Naive thymus-derived CD8-positive, alpha-beta T cell (primary cell): ENCODE measurements at places on chromosomes 5 and 9. TPM values are rescaled to one million over a fixed set of nuclear protein-coding genes. Genes with fewer than 3 reads are reported as not detected.

Gene RABL6
- 72.3 TPM for total RNA-seq

Gene SLCO6A1
- not detected for total RNA-seq

Gene SPACA9
- 2.2 TPM for total RNA-seq

Gene COQ4
- total RNA-seq = 45.6 TPM

Gene LCN1
- not detected for total RNA-seq

Gene SH3RF2
- not detected for total RNA-seq

Gene TTF1
- 22.8 TPM for total RNA-seq

Gene BTNL8
- total RNA-seq = not detected

GRCh38 chr5:126851501-126852011 is 74.6 kb downstream of the LMNB1 start:
- no peak for DNase-seq

- DNase-seq = no peak
Measured at GRCh38 chr9:119483153-119483552, 113.9 kb upstream of the BRINP1 start.

- no peak for DNase-seq
Measured at GRCh38 chr5:159459132-159459627, 128.9 kb upstream of the IL12B start.

DNA sequence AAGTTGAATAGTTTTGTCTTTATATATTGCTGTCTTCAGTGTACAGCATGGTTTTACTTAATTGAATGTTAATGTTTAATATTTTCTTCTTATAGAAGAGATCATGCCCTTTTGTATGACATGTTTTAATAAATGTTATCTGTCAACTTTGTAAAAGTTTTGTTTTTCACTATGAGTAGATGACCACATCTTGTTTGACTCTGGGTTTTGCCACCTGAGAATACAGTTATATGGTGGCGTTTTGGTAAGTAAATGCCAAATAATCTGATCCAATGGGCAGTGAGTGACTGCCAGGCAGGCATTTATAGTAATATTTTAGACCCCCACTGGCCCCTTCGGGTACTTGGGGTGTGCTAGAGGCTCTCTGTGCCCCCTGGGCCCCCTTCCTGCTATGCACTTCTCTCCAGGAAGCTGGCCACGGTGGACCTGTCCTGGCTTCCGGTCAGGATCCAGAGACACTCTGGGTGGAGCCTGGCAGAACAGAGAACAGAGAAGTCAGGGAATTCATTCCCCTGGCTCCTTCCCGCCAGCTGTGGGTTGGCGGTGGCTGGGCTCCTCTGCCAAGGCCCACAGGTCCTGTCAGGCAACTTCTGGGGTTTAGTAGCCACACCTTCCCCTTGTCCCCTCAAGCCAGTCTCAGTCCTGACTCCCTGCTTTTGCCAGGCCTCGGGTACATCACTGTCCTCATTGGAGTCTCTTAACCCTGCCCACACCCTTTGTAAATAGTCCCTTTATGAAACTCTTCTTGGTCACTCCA is 22.2 kb upstream of the ZBTB34 start:
- DNase-seq = no peak

GRCh38 chr5:56440871-56441740 is 208.0 kb upstream of the ANKRD55 start:
- no peak for DNase-seq

- DNase-seq = no peak
Measured at GRCh38 chr9:108182270-108182669, 673.5 kb downstream of the ACTL7B start.

- no peak for DNase-seq
Measured at GRCh38 chr9:74697535-74697934, 190.2 kb downstream of the TRPM6 start.

- DNase-seq = peak; percentile 44
Measured at GRCh38 chr5:36875051-36875789, 1.3 kb upstream of the NIPBL start.

GRCh38 chr5:177390363-177391300 is 6.4 kb downstream of the SLC34A1 start:
- peak; percentile 89 for DNase-seq

DNA sequence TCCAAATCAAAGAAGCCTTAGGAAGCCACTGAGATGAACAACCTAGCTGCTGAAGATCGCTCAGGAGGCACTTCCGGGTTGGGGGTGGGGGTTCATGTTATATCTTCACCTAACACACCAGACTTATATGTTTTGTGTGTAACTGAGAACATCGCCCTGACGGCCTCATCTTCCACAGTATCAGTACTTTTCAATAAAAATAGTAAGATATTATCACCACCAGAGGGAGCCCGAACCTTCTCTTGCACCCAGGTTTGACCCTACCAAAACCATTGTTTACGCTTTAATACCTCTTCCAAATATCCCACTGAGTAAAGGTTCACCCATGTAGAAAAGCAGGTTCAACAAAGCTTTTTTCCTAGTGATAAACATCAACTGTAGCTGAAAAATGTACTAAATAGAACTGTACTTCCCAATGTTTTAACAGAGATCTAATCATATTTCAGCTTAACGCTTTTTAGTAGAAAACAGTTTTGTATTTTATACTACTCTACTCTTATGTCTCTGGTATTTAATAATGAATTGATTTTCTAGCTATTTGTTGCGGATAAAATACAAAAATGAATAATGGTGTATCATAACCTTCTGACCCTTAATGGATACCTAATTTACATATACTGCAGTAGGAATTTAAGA is 244.0 kb downstream of the EPB41L4A start:
- DNase-seq = no peak

DNA sequence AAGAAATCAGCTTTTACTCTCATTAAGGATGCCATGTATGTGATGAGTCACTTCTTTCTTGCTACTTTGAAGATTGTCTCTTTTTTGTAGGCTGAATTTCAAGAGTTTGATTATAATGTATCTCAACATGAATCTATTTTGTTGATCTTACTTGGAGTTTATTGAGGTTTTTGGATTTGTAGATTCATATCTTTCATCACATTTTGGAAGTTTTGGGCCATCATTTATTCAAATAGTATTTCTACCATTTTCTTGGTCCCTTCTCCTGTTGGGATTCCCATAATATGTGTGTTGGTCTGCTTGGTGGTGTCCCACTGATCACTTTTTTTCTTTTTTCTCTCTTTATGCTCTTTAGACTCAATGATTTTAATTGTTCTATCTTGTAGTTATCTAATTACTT is 116.3 kb downstream of the CNTLN start:
- DNase-seq = no peak

DNA sequence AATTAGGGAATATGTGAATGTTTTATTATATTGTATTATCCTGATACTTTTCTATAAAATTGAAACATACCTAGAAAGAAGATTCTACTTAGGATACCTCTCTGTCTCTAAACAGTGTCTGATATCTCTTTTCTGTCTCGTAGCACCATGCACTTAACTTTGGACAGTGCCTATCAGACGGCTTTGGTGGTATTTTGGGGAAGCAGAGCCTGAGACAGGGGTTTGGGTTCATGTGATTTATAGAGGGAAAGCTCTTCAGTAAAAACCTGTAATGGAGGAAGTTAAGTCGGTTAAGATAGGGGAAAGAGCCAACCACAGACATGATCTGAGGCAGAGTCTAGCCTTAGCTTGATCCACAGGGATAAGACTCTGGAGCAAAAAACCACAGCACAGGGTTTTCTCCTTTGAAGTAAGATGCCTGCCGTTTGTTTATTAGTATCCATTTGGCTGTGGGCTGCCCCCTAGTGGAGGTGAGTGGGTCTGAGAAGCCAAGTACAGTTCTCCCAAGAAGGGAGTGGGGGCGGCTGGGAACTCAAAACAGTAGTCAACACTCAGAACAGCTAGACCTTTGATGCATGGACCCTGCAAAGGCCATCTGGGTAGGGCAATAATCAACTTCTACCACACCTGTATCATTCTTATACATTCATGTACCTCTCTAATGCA is 141.2 kb upstream of the ASTN2 start:
- no peak for DNase-seq

DNA sequence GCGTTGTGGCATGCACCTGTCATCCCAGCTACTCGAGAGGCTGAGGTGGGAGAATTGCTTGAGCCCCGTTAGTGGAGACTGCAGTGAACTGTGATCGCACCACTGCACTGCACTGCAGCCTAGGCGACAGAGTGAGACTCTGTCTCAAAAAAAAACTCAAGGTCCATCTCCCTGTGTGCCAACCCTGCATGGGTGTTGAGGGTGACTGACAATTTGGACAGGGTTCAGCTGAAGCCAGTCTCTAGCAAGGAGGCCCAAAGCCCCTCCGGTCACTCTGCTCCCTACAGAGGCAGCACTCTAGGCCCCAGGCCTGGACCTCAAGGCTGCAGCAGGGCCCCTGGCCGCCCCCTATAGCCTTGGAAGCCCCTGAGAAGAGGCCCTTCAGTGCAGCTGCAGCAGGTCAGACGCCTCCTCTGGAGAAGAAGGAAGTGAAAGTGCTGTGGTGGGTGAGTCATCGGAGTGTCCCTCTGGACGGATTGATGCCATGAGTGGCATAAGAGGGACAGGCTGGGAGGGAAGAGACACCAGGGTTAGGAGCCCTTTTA is 39.2 kb upstream of the NEK6 start:
- no peak for DNase-seq

GRCh38 chr9:112050544-112051475 is 124.3 kb downstream of the SUSD1 start:
- no peak for DNase-seq

GRCh38 chr9:113205432-113205831 is 15.6 kb downstream of the FKBP15 start:
- DNase-seq = no peak

GRCh38 chr5:140372971-140373487 is 13.0 kb downstream of the SLC4A9 start:
- peak; percentile 72 for DNase-seq

GRCh38 chr5:86765778-86766502 is 148.2 kb downstream of the COX7C start:
- DNase-seq = no peak
